RPMI7951 (cell line): ENCODE measurements at places on chromosomes 5 and 9. TPM values are rescaled to one million over a fixed set of nuclear protein-coding genes. Genes with fewer than 3 reads are reported as not detected.

Gene TMEM174
- not detected in 2 replicates for total RNA-seq

Gene PCDHGC4
- 0.78 and 1.1 TPM in 2 replicates for total RNA-seq

Gene PCDHGA2
- total RNA-seq, result 6.8 and 7.0 TPM in 2 replicates

Gene NDUFA8
- 30.6 and 40.1 TPM in 2 replicates for total RNA-seq

Gene SH3GL2
- not detected in 2 replicates for total RNA-seq

Gene NAIP
- total RNA-seq, result 0.72 and 0.78 TPM in 2 replicates

Gene RPL37
- total RNA-seq, result 122 and 565 TPM in 2 replicates
